ENCODE measurements at places on chromosomes 7 and 10.

- DNase-seq = no peak
These were observed 353.2 kb downstream of the AUTS2 start for GRCh38 chr7:69951458-69951857.

- no peak for DNase-seq
These were observed 48.7 kb downstream of the LSMEM1 start for GRCh38 chr7:112529521-112529920.

- DNase-seq = no peak
These were observed 13.5 kb downstream of the CREM start for GRCh38 chr10:35140126-35140525.

GRCh38 chr10:88070080-88070880, 206.9 kb downstream of the PTEN start:
- DNase-seq = no peak

GRCh38 chr7:129252128-129252527, 27.3 kb downstream of the AHCYL2 start:
- DNase-seq = no peak

- no peak for DNase-seq
These were observed 184.5 kb downstream of the PHTF2 start for GRCh38 chr7:77982926-77983550.
